ENCODE measurements at places on chromosomes 4 and X.

GRCh38 chr4:183517781-183518180 is 12.9 kb downstream of the ING2 start:
- DNase-seq, result no peak

DNA sequence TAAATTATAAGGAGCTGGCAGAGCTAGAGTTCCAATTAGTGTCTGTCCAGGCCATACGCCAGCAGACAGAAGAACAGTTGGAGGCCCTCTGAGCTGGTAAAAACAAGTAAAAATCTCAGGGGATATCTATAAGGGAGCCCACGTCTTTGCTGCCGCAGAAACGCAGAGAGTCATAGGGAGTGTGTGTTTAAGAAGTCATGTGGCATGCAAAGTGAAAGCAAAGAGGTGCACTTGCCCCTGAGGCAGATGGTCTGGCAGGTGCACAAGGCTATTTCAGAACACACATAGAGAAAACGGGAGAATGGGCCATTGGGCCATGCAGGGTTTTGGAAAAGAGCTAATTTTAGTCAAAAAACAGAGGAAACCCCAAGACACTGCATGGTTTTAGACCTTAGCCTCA is 92.7 kb downstream of the NAP1L3 start:
- DNase-seq, result no peak

DNA sequence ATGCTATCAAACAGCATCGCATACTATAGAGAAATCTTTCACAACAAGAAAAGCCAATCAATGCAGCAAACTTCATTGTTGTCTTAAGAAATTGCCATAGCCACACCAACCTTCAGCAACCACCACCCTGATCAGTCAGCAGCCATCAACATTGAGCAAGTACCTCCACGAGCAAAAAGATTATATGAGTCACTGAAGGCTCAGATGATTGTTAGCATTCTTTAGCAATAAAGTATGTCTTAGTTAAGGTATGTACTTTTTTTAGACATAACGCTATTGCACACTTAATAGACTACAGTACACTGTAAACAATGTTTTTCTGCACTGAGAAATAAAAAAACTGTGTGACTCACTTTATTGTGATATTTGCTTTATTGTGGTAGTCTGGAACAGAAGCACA is 37.8 kb upstream of the FUNDC1 start:
- DNase-seq, result no peak

DNA sequence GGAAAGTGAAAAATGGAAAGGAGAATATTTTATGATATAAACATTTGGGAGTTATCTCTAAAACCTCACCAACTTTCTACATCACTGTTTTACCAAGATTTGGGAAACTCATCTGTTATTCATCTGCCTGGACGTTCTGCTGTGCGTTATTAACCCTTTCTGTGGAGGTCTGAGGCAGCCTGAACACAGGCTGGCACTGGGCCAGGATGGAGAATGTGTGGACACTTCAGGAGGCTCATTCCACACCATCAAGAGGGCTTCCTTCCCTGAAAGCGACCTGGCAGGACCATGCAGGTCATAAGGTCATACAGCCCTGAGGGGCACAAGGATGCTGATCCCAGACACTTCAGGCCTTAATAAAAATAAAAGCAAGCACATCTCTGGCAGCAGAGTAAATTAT is 31.2 kb upstream of the TMEM184C start:
- DNase-seq, result no peak

DNA sequence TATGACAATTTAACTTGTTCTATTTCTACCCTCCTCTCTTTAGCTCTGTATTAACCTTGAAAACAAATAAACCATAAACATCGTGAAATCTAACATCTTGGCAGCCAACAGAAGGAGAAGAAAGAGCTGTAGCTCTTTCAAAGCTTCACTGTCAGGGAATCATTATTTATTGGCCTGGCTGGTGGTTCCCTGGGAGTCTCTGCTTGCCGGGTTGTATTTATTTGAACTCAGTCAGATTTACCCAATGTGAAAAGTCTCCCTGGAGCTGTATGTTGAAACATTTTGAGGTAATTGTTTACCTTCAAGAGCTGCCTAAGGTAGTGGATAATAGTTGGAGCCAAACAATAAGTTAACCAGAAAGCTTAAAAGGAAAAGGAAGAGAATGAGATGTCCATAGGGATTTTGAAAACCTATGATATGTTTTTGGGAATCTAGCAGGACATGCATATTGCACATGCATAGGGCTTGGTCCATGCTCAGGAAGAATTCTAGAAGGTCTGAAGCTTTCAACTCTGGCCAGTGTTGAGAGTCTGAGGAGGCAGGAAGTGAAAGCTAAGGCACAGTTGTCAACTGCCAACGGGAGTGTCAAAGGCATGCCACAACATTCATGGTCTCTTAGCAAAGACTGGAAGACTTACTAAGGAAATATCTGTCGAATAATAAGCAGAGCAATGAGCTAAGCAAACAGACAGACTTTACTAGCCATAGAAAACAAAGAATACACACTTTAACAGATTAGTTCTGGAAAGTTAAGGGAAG is 621.6 kb downstream of the PCDH7 start:
- no peak for DNase-seq

GRCh38 chrX:110920991-110921390 is 125.4 kb upstream of the CHRDL1 start:
- DNase-seq, result no peak

DNA sequence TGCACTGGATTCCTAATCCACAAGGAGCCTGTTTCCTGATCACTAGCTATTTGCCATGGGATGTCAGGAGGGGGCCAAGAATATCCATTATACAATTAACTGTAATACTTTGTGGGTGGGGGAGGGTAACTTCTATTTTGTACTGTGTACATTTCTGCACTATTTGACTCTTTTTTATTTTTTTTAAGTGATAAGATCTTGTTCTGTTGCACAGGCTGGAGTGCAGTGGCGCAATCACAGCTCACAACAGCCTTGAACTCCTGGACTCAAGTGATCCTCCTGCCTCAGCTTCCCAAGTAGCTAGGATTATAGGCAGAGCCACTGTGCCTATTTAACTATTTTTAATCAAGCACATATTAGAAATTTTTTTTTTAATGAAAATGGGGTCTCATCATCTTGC is 134.1 kb downstream of the ELOVL6 start:
- no peak for DNase-seq

- no peak for DNase-seq
Observed at GRCh38 chr4:115275615-115276014, 162.2 kb upstream of the NDST4 start.

DNA sequence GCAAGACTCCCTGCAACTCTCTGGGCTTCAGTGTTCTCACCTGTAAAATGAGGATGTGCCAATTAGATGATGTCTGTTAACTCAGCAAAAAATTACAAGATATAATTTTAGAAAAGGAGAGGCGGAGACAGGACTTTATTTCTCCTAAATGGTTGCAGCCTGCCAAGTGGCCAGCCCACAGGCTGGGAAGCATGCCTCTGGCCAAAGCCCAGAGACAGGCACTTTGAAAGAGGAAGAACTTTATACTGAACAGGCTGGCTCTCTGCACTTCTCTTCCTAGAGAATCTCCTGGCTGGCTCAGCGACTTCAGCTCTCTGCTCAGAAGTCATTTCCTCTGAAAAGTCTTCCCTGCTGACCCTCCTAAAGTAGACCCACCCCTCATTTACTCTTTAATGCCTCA is 3.7 kb downstream of the PRDM5 start:
- no peak for DNase-seq

GRCh38 chr4:185881430-185881829 is 69.4 kb upstream of the SORBS2 start:
- no peak for DNase-seq

- DNase-seq, result no peak
Observed at GRCh38 chr4:11518754-11519153, 90.1 kb upstream of the HS3ST1 start.

DNA sequence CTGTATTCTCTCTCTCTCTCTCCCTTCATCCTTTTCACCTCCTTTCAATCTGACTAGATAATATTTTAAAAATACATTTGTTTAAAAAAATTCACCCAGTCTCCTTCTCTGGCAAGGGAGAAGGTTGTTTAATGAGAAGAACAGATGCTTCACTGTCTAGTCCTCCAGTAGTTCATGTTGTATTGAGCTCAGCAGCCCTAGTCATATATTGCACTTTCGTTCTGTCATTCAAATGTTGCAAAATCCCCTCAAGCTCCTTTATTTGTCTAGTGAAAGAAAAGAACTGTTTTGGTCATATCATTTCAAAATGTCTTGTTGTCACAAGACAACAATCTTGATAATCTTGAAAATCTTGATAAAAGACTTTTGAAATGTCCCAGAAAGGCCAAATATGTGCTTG is 248.0 kb downstream of the GALNTL6 start:
- no peak for DNase-seq

DNA sequence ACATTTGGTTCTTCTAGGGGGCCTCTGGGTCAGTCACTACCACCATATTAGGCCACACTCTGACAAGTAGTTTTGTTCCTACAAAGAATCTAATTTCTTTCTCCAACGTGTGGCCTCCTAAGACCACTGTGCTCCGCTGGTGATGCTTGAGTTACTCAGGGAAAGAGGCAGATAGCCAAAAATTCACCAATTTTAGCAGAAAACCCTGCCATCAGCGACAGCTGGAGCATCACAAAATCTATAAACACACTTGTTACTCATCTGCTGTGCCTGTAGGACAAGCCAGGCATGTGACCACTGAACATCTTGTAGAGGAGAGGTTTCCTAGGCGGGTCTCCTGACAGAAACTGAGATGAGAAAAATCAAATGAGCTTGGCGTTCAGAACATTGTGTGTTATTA is 105.4 kb downstream of the SYNPO2 start:
- no peak for DNase-seq

DNA sequence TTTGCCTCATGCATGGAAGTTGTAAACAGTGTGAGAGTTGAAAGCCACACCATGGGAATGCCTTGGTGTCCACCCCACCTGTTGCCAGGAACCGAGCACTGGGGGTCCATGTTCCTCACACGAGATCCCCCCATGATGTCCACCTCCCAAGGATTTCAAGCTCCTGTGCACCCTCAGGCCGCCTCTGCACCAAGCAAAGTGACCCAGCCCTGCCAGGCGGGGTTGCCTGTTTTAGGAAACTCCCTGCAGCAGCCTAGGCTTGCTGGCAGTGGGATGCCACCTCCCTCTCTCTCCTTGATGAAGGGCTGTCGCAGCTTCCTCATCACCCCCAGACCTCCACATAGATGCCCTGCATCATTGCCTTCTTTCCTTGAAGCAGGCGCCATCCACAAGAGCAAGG is 82.8 kb downstream of the GPR143 start:
- no peak for DNase-seq
